ENCODE measurements at places on chromosomes 12 and 14.
A peak's percentile ranks its signal among the peaks of the same experiment; 100 is the strongest.

DNA sequence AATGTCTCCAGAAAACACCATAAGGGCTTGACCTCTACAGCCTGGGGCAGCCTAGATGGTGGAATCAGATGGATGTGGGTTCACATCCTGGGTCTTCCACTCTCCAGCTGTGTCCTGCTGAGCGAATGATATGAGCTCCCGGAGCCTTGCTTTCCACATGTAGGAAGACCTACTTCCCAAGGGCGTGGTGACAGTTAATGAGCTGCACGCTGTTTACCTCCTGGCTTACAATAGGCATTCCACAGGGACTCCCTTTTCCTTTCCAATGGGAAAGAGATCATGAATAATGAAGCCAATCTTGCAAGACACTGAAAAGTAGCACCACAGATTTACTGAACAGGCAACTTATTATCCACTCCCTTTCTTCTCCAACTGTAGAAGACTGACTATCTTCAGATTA is 46.1 kb downstream of the TMTC1 start:
- DNase-seq: no peak

- no peak for DNase-seq
Observed at GRCh38 chr12:48286665-48287064, 64.1 kb downstream of the ZNF641 start.

GRCh38 chr12:10690906-10691305 is 17.1 kb upstream of the STYK1 start:
- no peak for DNase-seq

DNA sequence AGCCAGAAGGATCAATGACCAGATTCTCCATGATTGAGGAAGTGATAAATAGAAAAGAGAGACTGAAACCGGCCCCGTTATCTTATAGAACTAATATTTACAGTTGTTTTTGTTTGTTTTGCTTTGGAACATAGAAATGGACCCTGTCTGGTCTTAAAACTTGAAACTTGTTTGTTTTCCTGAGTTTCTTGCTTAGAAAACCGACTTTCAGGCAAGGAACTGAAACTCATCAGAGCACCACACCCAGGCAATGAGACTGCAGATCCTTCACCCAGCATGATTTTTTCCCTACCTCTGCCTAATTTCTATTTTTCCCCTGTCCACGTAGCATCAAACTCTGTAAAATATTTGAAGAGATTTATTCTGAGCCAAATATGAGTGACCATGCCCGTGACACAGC is 10.6 kb upstream of the CLEC12A start:
- DNase-seq: no peak

DNA sequence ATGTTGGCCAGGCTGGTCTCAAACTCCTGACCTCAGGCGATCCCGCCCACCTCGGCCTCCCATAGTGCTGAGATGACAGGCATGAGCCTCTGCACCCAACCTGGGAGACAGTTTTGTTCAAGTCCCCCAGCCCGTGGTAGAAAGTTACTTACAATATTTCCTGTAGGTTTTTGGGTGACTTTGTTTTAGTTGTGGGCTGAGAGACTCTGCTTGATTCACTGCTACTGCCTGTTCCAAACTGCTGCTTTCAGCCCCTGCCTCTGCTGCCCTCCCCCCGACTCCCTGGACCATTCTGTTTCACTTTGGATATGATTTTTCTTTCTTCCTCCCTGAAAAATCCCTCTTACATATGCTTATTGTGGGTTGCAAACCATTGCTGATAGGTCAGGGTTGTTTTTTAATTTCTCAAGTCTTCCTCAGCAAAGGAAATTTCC is 13.4 kb upstream of the PCNX1 start:
- no peak for DNase-seq

GRCh38 chr14:23829736-23830471 is 123.7 kb upstream of the DHRS4 start:
- DNase-seq: peak; percentile 88

DNA sequence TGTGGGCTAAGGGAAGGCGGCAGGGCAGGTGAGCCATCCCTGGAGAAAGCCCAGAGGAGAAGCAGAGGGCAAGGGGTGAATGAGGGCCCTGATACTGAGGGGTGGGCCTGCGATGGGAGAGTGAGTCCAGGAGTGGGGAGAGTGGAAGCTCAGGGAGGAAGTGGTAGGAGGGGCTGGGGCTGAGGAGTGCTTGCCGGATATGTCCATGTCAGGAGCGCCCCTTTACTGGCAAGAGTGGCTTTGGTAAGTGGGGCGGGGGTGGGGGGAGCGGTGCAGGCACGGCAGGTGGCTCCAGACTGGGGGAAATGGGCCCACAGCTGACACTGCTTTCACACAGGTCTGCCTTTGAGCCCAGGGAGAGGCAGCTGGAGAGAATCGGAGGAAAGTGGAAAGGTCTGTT is 86.4 kb upstream of the GPR68 start:
- DNase-seq: no peak

- DNase-seq: no peak
Observed at GRCh38 chr14:51454351-51454750, 197.4 kb upstream of the FRMD6 start.

DNA sequence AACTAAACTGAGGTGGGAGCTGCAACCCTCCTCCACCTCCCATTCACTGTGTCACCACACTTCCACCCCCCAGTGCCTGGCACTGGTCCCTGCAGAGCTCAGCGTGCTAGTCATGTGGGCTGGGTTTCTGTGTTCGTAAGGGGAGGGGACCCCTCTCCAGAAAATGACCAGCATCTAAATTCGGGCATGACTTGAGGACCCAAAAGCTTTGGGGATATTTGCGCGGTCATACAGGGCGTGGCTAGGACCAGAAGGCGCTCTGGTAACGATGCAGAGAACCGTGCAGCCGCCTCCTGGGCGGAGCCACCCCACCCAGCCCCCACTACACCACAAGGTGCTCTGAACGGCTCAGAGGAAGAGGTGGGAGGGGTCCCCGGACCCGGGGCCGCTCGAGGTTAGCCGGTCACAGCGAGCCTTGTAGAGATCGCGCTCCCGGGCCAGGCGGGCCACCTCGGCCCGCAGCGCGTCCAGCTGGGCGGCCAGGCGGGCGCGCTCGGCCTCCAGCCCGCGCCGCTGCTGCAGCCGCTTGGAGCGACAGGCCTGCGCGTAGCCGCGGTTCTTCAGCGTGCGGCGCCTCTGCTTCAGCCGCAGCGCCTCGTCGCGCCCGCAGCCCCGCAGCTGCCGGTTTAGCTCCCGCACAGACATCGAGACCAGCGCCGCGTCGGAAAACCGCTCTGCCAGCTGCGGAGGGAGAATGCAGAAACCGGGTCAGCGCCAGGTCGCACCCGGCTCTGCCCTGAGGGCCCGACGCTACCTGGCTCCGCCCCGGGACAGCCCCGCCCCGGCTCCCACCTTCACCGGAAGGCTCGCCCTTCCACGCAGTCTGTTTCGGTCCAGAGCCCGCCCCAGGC is 9.8 kb downstream of the CPNE6 start:
- DNase-seq: peak; percentile 57

- DNase-seq: no peak
Observed at GRCh38 chr12:118326991-118327390, 45.7 kb downstream of the TAOK3 start.

GRCh38 chr12:89507015-89507824 is 17.4 kb downstream of the GALNT4 start:
- no peak for DNase-seq

GRCh38 chr14:106872611-106873446 is 1346.4 kb downstream of the TMEM121 start:
- peak; percentile 74 for DNase-seq

DNA sequence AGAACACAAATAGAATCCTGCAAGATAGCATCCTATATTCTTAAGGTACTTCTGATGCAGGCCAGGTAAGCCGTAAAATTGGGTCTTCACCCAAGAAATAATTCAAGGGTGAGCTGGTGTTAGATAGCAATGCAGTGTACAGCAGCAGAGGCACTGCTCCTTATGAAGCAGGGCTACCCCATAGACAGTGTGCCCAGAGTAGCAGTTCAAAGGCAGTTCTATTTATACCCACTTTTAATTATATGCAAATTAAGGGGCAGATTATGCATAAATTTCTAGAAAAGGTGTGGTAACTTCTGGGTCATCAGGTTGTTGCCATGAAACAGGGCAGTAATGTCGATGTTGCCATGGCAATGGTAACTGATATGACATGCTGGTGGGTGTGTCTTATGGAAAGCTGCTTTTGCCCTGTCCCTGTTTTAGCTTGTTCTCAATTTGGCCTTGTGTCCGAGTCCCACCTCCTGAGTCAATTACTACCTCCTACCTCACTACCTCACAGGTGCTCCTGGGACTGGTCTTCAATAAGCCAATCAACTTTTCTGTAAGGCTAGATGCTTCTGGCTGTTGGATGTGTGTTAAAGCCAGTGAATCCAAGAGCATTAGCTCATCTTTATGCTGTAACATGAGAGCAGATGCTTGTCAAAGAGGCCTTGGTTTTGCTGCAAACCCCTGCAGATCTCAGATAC is 61.0 kb downstream of the PPM1A start:
- DNase-seq: no peak

DNA sequence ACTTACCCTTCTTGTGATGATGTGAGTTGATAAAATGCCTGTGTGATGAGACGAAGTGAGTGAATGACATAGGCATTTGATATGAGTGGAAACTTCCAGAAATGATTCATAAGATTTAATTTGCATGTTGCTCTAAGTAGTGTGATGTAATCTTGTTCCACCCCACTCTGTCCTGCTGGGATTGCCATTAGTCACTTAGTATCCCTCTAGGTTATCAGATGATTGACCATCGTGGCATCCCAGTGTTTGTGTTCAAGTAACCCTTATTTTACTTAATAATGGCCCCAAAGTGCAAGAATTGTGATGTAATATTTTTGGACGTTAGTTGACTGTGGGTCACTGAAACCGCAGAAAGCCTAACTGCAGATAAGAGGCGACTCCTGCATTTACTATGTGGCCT is 214.4 kb upstream of the DIO2 start:
- DNase-seq: peak; percentile 77

GRCh38 chr12:3034067-3034750 is 43.0 kb upstream of the TSPAN9 start:
- DNase-seq: peak; percentile 66

- no peak for DNase-seq
Observed at GRCh38 chr12:34335819-34336262, 313.5 kb downstream of the ALG10 start.

DNA sequence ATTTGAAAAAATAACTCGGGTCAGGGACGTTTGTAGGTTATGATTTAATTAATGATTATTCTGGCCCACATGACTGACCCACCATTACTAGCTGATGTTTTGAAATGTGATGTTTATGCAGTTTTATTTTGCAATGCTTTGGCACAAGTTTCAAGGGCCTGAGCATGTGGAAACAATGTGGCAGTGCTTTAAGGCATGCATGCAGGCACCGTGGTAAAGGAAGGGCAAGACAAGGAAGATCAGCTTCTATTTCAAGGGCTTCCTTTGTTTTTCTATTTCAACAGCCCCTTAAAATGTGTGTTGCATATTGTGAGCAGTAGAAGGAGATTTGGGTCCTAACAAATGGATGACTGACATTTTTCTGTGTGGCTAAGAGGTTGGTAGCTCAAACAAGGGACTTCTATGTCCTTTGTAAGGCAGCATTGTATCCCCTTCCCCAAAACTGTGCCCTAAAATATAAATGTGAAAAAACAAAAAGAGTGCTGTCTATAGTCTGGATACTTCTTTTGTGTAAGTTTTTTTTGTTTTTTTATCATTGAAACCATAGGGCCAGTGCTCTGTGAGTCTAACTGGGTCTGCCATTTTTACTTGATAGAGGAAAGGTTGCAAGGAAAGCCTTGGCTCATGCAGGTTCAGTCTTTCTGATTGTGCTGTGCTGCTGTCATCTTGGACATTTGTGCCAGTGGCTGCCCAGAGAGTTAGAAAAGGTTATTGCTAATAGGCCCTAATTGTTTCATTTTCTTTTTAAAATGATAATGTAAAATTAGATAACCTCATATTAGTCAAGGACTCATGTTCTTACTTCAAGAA is 103.5 kb downstream of the FGD4 start:
- DNase-seq: no peak

- DNase-seq: no peak
Observed at GRCh38 chr12:34021071-34021470, 1.2 kb upstream of the ALG10 start.

GRCh38 chr12:38056701-38057689 is 259.6 kb upstream of the ALG10B start:
- DNase-seq: peak; percentile 40

DNA sequence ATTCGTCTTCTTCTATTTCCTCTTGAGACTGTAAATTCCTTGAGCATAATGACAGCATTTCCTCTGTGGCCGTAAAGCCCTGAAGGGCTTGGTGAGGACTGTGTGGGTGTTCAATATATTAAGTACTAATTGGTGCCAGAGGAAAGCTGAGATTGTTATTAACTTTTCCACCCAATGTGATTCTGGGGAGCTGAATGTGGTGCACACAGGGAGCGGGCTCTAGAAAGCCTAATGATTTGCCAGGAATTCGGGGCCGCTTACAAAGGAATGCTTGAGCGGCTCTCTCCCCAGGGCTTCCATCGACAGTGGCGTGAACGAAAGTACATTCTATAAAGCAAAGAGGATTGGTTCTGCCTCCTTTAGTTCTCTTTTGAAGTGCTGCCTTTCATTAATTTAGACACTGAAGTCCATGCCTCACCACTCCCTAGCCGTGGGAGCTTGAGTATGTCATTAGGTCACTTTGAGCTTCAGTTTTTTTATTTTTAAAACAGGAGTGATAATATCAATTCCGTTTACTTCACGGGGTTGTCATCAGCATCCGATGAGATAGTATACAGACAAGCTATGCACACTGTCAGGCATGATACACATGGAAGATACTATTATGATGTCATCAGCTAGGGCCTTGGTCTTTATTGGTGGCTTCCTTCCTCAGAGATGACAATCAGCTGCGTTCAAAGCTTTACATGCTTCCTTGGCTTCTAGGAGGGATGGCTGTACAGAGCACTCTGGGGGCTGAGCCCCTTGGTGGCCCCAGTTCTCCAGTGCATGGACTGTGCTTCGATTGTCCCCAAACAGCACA is 11.0 kb upstream of the GSG1 start:
- no peak for DNase-seq

DNA sequence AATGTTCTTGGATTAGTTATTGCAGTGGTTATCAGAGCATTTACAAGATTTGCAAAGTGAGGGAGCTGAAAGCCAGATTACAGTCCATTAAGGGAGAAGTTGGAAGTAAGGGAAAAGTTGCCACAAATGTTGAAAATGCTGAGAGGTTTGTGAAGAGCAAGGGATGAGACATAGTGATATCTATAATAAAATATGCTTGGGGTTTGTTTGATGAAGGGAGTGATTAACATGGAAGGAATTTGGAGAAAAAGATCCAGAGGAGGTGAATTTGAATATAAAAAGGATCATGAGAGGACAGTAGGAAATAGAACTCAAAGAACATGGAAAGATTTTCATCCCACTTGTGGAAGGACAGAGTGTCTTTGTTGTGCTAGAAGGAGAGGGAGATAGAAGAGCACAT is 19.3 kb upstream of the CCER1 start:
- DNase-seq: peak; percentile 20

Measured in RWPE1 (cell line).